ENCODE measurements at places on chromosomes 13 and 19. TPM values are rescaled to one million over a fixed set of nuclear protein-coding genes. Genes with fewer than 3 reads are reported as not detected.
A peak's percentile ranks its signal among the peaks of the same experiment; 100 is the strongest.

- no peak for DNase-seq
Observed at GRCh38 chr13:33459702-33460101, 174.1 kb upstream of the STARD13 start.

DNA sequence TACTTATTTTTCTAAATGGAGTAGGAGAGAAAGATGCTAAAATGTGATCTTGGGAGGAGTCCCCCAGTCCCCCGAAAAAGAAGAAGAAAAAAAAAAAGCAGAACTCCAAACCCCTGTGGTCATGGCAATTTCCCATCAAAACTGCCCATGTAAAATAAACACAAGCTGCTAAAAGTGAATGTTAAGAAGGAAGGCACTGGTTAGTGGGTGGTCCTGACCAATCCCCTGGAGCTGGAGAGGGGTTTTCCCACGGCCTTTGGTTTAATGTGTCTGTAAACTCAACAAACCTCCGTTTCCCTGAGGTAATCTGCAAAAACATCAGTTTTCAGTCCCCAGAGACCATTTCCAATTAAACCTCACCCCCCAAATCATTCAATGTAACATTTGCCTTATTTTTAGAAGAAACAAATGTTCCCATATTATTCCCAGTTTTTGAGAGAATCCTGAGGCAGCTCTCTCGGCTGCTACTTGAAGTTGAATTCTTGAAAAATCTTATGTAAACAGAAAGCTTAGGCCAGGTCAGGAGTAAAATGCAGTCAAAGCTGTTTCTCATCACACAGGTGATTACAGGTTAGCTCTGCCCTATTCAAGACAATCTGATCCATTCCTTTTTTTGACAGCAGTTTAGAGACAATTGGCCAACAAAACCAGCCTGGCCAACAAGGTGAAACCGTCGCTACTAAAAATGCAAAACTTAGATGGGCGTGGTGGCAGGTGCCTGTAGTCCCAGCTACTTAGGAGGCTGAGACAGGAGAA, 17.0 kb downstream of the RAB3D start:
- no peak for DNase-seq

GRCh38 chr13:29978211-29978610, 127.8 kb upstream of the UBL3 start:
- DNase-seq, result no peak

GRCh38 chr19:51461723-51462161, 3.5 kb upstream of the SIGLEC8 start:
- no peak for DNase-seq

DNA sequence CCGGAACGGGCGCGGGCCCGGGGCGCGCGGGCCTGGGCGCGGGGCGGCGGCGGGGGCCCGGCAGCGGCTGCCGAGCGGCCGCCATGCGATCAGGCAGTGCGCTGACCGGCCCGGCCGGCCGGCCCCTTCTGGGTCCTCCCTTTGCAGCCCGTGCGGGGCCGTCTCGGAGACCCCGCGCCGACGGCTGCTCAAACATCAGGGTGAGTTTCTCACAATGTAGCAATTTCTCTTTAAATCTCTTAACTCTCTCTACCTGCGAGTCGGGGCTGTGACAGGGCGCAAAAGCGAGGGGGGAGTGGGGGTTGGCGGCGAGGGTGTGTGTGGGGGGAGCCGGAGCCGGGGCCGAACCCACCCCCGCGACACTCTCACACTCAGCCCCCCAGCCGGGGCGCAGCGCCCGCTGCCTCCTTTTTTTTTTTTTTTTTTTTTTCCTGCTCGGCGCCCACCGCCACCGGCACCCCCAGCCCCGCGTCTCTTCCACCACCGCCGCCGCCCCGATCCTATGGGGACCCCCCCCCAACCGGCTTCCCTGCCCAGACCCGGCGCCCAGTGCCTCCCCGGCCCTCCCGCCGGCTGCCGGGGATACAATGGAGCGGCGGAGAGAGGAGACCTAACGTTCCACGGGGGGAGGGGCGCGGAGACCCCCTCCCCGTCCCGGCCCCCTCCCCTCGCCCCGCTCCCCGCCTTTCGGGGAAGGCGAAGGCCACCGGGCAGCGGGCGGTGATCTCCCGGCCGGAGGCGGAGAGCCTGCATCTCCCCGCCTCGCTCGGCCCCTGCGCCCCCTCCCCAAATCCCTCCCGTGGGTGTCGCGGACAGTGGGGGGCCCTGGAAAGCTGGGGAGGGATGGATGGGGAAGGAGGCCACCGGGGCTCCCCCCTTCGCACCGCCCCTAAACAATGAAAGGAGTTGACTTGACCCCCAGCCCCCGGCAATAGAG, at the start of gene BICRA:
BICRA (plus strand) TSS at position 166 of the 937 bp plus-strand sequence. CDS start 64,441 bp downstream, outside the sequence.
- DNase-seq, result peak; percentile 88

GRCh38 chr13:108494991-108495645, 134.3 kb upstream of the MYO16 start:
- no peak for DNase-seq

DNA sequence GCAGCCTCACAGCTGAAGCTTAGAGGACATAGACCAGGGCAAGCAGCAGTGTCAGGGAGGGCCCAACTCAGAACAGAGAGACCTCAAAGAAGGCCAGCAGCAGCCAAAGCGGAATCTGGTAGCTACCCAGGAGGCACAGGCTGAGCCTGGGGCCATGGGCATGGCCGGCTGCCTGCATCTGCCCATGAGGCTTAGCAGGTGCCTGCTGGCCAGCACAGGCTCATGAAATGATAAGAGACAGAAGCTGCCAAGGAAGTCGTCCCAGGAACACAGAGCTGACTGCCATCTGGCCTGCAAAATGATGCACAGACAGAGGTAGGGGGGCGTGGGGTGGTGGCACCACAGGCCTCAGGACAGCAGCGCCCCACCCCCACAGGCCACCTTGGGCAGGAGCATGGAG, 29.2 kb downstream of the TUBA3C start:
- no peak for DNase-seq

- DNase-seq, result no peak
Observed at GRCh38 chr13:94464771-94465170, 14.7 kb downstream of the DCT start.

DNA sequence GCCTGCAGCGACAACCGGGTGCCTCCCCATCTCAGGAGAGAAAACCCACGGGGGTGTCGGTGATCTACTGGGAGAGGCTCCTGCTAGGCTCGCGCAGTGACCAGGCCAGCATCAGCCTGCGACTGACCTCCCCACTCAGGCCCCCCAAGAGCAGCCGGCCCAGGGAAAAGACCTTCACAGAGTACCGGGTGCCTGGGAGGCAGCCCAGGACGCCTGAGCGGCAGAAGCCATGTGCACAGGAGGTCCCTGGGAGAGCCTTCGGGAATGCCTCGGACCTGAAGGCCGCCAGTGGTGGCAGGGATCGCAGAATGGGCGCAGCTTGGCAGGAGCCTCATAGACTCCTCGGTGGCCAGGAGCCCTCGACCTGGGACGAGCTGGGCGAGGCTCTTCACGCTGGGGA, 3.9 kb downstream of the ZNF324B start:
- no peak for DNase-seq

DNA sequence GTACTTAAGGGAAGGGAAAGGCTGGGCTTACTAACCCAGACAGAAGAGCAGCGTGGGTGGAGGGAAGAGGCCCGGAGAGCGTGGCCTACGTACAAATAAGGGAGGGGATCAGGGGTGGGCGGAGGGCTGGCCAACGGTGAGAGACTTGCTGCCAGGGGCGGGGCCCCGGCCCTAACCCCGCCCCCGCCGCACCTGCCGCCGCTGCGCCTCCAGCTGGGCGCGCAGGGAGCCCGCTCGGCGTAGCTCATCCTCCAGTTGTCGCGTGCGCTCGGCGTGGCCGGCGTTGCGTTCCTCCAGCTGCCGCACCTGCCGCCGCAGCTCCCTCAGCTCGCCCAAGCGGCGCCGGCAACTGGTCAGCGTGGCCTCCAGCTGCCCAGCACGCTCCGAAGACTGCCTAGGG, 5.7 kb downstream of the HOOK2 start:
- no peak for DNase-seq

GRCh38 chr19:39817888-39818561, 15.9 kb downstream of the DYRK1B start:
- no peak for DNase-seq

DNA sequence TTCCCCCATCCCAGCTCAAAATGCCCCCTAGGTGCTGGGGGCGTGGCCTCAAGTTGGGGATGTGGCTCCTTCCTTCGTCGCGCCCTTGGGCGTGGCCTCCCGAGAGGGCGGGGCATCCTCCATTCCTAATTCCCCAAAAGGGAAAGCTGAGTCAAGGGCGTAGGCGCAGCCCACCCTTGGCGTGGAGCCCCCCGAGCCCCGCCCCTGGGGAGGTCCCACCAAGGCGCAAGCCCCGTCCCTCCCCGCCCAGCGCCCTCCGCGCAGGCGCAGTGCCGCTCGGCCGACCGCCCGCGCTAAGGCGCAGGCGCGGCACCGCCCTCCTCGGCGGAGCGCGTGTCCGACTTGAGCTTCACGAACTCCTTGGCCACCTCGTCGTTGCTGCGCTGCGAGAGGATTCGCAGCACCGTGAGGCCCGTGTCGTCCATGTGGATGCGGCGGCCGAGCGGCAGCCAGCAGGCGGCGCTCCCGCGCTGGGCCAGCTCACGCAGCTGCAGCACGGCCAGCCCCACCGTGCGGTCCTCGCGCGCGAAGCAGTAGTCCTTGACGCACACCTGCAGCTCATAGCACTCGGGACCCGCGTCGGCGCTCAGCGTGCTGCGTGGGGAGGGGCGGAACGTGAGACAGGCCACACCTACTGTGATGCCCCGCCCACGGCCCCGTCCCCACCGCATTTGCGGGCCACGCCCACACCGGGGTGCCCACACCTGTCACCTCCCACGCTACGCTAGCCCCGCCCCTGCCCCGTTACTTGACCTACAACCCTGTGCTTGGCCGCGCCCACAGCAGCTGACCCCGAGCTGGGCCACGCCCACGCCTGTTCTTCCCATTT, 50.5 kb downstream of the COLGALT1 start:
- peak; percentile 85 for DNase-seq

DNA sequence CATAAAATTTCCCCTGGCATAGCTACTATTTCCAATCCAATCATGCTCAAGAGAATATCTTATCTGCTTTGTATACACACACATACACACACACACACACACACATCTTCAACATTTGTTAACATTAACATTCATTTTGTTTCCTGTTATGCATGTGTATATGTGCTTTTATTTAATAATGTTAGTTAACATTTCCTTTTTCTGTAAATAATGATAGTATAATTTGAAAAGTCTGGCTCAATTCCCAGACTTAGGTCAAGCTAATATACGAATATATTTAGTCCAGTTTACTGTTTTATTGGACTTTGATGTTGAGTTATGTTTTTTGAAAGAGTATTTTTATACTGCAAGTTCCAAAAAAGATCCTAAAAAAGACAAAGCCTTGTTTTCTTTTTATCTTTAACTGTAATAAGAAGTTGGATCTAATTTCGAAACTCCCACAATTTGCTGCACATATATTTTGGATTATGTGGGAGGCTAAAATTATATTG, 1072.4 kb downstream of the EFNB2 start:
- DNase-seq, result no peak

GRCh38 chr19:40785526-40785925, 7.5 kb downstream of the RAB4B start:
- no peak for DNase-seq

GRCh38 chr19:8592231-8593009, 15.2 kb upstream of the MYO1F start:
- peak; percentile 90 for DNase-seq

- no peak for DNase-seq
Observed at GRCh38 chr13:19726611-19727010, 56.1 kb downstream of the PSPC1 start.

GRCh38 chr19:29245215-29245614, 32.3 kb upstream of the UQCRFS1 start:
- no peak for DNase-seq

DNA sequence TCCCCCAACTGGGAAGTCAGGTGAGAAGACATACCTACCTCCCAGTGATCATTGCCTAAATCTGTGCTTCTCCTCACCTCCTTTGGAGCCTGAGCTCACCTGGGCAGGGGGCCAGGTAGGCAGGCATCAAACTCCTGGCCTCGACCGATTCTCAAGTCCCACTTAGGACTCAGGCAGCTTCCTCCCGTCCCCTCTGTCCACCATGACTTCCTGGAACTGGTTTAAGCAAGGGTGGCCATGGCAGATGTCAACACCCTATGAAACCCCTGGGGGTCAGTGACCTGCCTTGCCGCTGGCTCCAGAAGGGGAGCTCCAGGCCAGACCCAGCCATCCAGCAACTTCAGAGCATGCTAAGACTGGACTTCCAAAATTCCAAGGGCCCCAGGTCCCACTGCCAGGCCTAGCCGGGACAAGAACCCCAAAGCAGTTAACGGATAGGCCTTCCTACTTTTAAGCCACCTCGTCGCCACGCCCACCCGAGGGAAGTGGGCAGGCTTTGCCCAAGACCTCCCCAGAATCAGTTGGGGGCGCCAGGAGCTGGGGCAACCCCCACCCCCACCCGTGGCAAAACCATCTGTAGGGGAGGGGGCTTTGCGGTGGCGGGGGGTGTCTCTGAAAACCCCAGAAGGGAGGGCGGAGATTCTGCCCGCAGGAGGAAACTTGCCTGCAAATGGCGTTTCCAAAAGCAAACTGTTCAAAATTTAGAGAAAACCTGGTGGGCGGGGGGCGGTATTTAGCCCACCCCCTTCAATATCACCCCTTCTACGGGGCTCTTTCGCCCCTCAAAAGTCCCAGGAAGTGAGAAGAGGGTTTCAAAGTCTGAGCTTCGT, 657 bp downstream of the PLIN3 start:
- DNase-seq, result peak; percentile 42

GRCh38 chr13:107238262-107238981, 670.5 kb upstream of the ARGLU1 start:
- no peak for DNase-seq

DNA sequence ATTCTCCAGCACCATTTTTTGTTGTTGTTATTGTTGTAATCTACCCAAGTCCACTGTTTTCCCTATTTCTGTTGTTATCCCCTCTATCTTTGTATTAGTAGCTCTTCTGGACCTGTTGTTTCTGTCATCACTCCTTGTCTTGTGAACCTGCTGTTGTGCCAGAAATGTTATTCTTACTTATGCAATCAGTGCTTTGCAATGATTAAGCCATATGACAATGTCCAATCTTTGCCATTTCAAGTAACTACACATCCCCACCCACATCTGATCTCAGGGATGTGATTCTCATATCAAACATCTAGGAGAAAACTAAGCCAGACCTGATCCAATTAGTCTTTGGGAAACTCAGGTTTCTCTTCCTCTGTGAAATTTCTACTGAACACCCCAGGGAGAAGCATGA, 472.6 kb upstream of the KLHL1 start:
- DNase-seq, result no peak

DNA sequence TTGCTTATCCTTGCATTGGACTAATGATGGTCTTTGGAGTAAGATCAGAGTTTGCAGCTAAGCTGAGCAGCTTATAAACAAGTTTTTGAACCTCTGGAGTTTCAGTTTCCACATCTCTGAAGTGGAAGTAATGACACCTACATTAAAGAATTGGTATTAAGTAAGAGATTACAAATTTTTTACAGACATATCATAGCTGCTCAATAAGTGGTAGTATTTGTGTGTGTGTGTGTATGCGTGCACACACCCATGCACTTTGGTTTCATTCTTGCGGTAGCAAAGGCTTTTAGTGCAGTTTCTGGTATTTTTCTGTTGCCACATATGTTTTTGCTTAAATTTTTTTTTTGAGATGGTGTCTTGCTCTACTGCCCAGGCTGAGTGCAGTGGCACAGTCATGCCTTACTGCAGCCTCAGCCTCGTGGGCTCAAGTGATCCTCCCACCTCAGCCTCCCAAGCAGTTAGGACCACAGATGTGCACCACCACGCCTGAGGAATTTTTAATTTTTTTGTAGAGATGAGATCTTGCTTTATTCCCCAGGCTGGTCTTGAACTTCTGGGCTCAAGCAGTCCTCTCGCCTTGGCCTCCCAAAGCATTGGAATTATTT, 4.5 kb downstream of the NAA16 start:
- no peak for DNase-seq

ANKRD24 gene
- 4.2 TPM for total RNA-seq

ZNF8 gene
- total RNA-seq, result 4.5 TPM

LIPE gene
- total RNA-seq, result 13.6 TPM

OR7A5 gene
- not detected for total RNA-seq

HNRNPA1L2 gene
- total RNA-seq, result 3.1 TPM

JSRP1 gene
- 0.56 TPM for total RNA-seq

IGFL2 gene
- total RNA-seq, result 1.0 TPM

Data from activated naive CD4-positive, alpha-beta T cell treated with anti-CD3 and anti-CD28 coated beads, Interleukin-2, amount 50 U/mL, for 72 hours (primary cell).